SJSA1 (cell line): ENCODE measurements at places on chromosomes 1 and 21. TPM values are rescaled to one million over a fixed set of nuclear protein-coding genes. Genes with fewer than 3 reads are reported as not detected.
A peak's percentile ranks its signal among the peaks of the same experiment; 100 is the strongest.

DNA sequence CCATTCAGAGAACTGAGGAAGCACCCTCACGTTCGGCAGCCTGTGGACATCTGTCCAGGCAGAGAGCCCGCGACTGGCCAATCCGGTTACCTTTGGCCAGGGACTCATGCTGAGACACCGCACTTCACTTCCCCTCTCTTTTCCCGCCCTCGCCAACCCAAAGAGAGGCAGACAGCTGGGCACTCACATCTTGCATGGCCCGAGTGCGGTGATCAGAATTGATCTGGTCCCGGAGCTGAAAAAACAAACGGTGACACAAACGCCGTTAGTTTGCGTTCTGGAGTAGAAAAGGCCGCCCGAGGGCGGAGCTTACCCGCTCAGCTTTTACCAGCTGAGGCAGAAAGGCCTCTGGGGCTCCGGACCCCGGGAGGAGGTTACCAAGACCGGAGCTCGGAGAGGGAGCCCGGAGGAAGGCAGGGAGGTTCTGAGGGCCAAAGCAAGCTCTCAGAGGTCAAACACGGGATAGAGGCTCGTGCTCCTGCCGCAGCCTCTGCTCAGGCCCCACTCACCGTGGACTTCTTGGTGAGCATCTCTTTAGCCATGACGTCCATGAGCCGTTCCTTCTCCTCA, 376 bp downstream of the SF3A3 start:
- DNase-seq: peak; percentile 57

DNA sequence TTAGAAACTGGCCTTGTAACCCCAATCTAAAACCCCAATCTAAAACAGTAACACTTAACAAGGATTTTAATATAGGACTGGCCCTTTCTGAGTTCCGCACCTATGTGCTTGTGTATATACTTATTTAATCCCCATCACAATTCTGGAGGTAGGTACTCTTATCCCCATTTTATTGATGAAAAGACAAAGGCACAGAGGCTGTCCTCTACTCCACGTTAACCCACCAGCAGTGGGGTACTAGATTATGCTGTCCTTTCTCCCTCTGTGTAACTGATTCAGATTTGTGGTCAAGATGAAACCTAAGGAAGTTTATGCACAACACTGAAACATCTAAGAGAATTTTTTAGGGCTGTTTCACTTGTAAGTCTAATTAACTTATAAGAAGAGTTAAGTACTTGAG, 175.3 kb downstream of the RERE start:
- DNase-seq: no peak

DNA sequence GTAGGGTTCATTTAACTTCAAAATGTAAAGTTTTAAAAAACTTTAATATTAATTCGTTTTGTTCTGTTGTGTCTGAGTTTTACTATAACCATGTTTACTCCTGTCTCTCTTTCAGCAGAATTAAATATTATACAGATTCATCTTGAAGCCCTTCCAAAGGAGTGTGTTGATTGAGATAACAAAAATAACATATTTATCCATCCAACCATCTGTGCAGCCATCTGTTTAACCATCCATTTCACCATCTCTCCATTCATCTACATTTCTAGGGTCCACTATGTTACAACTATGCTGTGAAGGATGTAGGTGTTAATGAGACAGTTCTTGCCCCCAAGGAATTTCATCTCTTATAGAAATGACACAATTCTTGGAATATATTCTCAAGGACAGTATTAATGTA, 36.0 kb upstream of the GNG12 start:
- DNase-seq: no peak

GRCh38 chr1:151611288-151611790, 511 bp upstream of the SNX27 start:
- no peak for DNase-seq

- no peak for DNase-seq
These were observed 513.6 kb upstream of the PTBP2 start for GRCh38 chr1:96207936-96208335.

Gene OR2L8
- not detected in 2 replicates for total RNA-seq

Gene FAM163A
- total RNA-seq: not detected in 2 replicates

Gene NBL1
- total RNA-seq: 3.7 and 9.1 TPM in 2 replicates

Gene IL24
- 1.5 and 3.5 TPM in 2 replicates for total RNA-seq

Gene RGS13
- not detected in 2 replicates for total RNA-seq
